ENCODE measurements at places on chromosomes 6 and 20.

- DNase-seq = no peak
Observed at GRCh38 chr20:50172347-50173013, 18.1 kb upstream of the CEBPB start.

GRCh38 chr6:39915866-39916265, 18.4 kb downstream of the MOCS1 start:
- DNase-seq = no peak

DNA sequence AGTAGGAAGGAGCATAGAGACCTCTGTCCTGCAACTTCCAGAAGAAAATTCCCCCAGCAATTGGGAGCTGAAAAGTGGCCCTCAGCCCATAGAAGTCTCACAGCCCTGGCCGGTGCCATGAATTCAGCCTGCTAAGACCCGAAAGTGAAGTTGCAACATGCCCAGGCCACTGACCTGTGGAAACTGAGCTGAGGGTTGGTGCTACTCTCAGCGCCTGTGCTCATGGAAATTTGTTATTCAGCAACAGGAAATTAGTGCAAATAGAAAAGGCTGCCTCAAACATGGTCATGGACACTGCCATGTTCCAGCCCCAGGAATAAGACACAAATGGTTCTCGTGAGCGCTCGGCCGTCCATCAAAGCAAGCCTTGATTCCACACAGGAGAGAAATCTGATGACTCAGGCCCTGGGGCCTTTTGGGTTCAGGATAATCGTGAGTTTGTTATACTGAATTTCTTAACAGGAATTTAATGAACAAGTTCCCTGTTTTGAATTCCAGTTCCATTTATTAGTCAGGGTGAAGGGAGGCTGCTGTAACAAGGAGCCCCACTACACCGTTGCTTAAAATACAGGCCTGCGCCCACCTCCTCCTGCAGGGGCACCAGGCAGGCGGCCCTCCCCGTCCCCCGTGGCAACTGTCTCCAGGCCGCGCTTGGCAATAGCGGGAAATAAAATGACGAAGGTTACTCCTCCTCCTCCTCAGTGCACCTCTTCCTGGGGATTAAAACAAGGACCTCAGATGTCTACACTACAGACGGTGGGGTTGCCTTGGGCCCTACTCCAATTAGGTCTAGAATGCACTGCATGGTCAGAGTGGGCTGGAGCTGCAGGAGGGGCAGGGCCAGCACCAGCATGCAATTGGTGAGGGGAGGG, 152.9 kb downstream of the ERMARD start:
- DNase-seq = no peak

- DNase-seq = no peak
Observed at GRCh38 chr6:49646942-49647341, 10.3 kb upstream of the RHAG start.

- no peak for DNase-seq
Observed at GRCh38 chr6:3418496-3419060, 38.3 kb downstream of the SLC22A23 start.

DNA sequence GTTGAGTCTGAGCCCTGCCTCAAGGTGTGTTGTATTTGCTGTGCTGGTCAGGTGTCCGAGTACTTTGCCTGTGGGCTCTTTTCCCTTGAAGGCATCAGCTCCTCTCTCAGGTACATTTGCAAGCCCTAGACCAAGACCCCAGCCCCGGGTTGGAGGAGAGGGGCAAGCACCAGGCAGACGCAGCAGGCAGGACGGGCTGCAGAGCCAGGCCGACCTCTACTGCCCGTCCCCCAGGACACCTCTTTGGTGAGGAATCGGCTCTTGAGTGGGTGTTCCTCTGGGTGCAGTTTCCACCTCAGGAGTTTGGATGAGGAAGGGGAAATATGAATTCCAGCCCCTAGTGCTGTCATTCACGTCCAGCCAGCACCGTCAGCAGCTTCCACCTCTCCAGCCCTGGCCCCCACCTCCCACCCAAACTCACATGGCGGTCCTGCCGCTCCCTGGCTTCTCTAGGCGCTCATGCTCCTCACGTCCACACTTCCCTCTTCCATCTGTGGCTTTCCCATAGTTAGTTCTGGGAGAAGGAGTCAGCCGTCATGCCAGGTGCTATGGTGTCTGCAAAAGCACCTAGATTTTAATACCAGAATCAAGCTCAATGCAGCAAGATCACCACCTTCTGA, 183.9 kb downstream of the DLL1 start:
- DNase-seq = no peak

- DNase-seq = no peak
Observed at GRCh38 chr20:51221791-51222408, 199.0 kb upstream of the KCNG1 start.

GRCh38 chr6:10542213-10542612, 21.1 kb downstream of the GCNT2 start:
- DNase-seq = no peak

GRCh38 chr6:22613695-22614094, 44.3 kb downstream of the HDGFL1 start:
- no peak for DNase-seq

All from hippocampal formation (tissue), 2 donors.